ENCODE measurements at places on chromosomes 7 and 10. TPM values are rescaled to one million over a fixed set of nuclear protein-coding genes. Genes with fewer than 3 reads are reported as not detected.

DNA sequence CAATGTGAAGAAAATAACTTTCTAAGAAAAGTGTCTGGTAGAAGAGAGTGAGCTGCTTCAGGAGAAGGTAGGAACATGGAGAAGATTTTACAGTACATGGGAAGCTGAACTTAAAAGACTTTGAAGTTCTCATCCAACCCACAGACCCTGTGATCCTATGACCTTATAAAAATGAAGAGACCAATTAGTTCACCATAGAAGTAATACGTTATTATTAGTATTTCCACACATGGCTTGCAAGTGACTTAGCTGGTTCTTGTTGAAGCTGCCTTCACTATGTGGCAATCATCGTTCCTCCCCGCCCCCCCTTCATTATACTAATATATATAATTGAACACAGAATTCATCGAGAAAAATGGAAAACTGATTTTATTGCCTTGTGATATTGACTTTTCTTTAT lies 129.1 kb downstream of the SND1 start:
- DNase-seq, result no peak

DNA sequence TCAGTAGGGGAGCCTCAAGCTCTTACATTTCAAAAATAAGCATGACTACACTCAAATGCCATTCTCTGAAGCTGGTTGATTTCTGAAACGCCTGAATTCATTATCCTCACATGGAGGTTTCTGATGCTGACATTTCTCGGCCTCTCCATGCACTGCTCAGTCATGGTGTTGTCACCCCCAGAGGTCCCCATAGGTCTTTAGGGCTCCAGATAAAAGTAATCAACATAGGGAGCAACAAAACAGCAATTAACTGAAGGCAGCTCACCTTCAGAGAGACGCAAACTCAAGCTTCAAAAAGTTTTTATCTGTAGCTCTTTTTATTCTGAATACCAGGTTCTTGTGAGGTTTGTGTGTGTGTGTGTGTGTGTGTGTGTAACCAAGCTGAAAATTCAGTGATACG lies 223.2 kb upstream of the LRRN3 start:
- no peak for DNase-seq

The CCDC172 gene
- not detected for total RNA-seq

The DBF4 gene
- total RNA-seq, result 17.8 TPM

The TUBB8 gene
- total RNA-seq, result not detected
